Right lobe of liver (tissue), 6 donors: ENCODE measurements at places on chromosomes 7 and 10. TPM values are rescaled to one million over a fixed set of nuclear protein-coding genes. Genes with fewer than 3 reads are reported as not detected.
A peak's percentile ranks its signal among the peaks of the same experiment; 100 is the strongest.

GRCh38 chr10:132522521-132523411 is 14.8 kb upstream of the INPP5A start:
- H3K4me3 ChIP-seq, result no peak overlapping the region
- no peaks in the 10 kb centered on the region for H3K36me3 ChIP-seq
- H3K27me3 ChIP-seq, result no peaks in the 10 kb centered on the region
- peak; percentile 37 for DNase-seq
- no peak overlapping the region for H3K27ac ChIP-seq

The OR2A12 gene
- total RNA-seq, result not detected

- no peaks in the 10 kb centered on the region for H3K27me3 ChIP-seq
- DNase-seq, result no peak
- H3K36me3 ChIP-seq, result no peaks in the 10 kb centered on the region
- H3K4me1 ChIP-seq, result no peaks in the 10 kb centered on the region
- no peak overlapping the region for H3K4me3 ChIP-seq
- H3K27ac ChIP-seq, result no peak overlapping the region
These were observed 107.0 kb downstream of the PLXNA4 start for GRCh38 chr7:132469264-132469663.

- no peak overlapping the region for H3K4me3 ChIP-seq
- DNase-seq, result no peak
- no peaks in the 10 kb centered on the region for H3K4me1 ChIP-seq
- no peaks in the 10 kb centered on the region for H3K27me3 ChIP-seq
These were observed 42.0 kb downstream of the SP4 start for GRCh38 chr7:21469894-21470293.

DNA sequence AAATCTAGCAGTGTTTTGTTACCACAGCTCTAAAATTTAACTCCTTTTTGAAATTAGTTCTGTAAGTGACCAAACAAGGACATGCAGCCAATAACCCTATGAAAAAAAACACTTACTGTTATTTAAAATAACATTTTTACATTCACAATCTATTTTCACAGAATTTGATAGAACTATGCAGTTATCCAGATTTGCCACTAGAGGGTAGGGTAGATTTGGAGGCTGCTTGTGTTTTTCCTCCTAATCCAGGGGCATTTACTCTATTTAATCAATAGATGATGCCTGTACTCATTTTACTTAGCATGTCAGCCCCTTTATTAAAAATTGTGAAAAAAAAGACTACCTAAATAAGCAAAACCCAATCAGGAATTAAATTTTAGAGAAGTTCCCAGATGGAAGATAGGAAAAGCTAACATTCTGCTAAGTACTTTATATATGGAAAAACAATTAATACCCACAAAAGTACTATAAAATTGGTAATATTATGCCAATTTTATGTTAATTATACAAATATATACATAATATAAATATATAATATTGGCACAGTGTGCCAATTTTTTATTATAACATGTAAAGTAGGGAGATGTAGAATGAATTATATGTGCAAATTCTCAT is 18.1 kb upstream of the LIPK start:
- H3K36me3 ChIP-seq, result no peaks in the 10 kb centered on the region
- no peak overlapping the region for H3K27ac ChIP-seq
- H3K27me3 ChIP-seq, result no peaks in the 10 kb centered on the region
- no peak for DNase-seq
- H3K4me3 ChIP-seq, result no peak overlapping the region

GRCh38 chr10:14527134-14527844 is 196.6 kb upstream of the FRMD4A start:
- no peak for DNase-seq
- peaks cover 26% of the 10 kb centered on the region for H3K36me3 ChIP-seq
- H3K4me1 ChIP-seq, result no peaks in the 10 kb centered on the region
- no peaks in the 10 kb centered on the region for H3K27me3 ChIP-seq
- H3K27ac ChIP-seq, result no peak overlapping the region

The ATRNL1 gene
- 5.3 TPM for total RNA-seq

GRCh38 chr7:157143788-157144187 is 5.1 kb downstream of the UBE3C start:
- no peaks in the 10 kb centered on the region for H3K27me3 ChIP-seq
- no peak overlapping the region for H3K4me3 ChIP-seq
- DNase-seq, result no peak
- H3K4me1 ChIP-seq, result peaks cover 12% of the 10 kb centered on the region
- no peaks in the 10 kb centered on the region for H3K36me3 ChIP-seq

GRCh38 chr7:51069411-51070083 is 247.1 kb downstream of the COBL start:
- no peaks in the 10 kb centered on the region for H3K27me3 ChIP-seq
- H3K36me3 ChIP-seq, result no peaks in the 10 kb centered on the region
- no peak overlapping the region for H3K4me3 ChIP-seq

The RSPH10B gene
- total RNA-seq, result not detected

The SPDYE11 gene
- total RNA-seq, result not detected

DNA sequence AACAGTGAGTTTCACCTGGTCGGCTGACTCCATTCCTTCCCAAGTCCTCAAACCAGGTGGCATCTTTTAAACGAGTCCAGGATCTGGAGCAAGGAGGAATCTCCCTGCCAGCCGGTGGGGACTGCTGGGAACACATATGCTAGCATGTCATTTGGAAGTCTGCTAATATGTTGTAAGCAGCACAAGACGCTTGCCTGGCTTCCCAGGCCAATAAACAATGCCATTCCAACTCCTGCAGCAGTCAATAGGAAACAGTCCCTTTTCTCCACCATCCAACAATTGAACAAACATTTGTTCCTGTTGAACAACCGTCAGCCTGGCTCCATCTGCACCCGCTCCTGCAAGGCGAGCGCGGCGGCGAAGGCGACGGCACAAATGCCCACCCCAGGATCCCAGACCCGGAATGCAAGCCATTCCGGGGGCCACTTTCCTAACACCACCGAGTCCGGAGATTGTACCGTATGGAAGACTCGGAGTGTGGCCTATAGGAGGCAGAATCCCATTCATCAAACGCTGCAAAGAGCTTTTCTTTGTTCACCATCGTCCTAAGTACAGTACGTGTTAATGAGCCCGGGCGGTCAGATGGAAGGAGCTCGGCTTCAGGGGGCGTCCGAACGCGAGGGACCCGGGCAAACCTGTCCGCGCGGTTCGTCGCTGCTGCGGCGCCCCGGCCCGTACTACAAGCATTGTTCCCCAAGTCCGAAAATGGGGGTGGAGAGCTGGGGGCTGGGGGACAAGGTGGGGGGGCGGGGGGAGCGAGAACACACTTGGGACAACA is 1.6 kb downstream of the FAM53B start:
- no peak for DNase-seq
- peaks cover 16% of the 10 kb centered on the region for H3K4me1 ChIP-seq
- H3K4me3 ChIP-seq, result peak overlapping the region; percentile 64
- no peaks in the 10 kb centered on the region for H3K36me3 ChIP-seq
- peak overlapping the region; percentile 8 for H3K27ac ChIP-seq

The MNX1 gene
- not detected for total RNA-seq

The SORCS3 gene
- not detected for total RNA-seq

The C10orf105 gene
- total RNA-seq, result not detected

The HOXA2 gene
- 0.16 TPM for total RNA-seq

DNA sequence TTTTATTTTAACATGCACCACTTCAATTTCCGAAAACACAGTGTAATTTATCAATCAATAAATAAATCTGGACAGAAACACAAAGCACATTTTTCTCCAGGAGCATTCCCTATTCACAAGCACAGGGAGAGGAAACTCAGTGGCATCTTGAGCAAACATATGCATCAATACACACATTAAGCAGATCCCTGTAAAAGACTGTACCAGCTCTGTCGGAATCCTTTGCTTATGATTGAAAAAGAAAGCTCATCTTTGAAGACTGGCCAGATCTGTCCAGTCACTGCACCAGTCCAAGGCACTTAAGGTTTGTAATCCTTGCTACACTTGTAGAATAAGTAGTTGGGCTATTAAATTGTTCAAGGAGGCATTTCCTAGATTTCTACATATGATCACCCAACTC is 343.9 kb downstream of the BMPER start:
- no peak overlapping the region for H3K27ac ChIP-seq
- no peaks in the 10 kb centered on the region for H3K4me1 ChIP-seq
- DNase-seq, result no peak
- no peak overlapping the region for H3K4me3 ChIP-seq

The PROSER2 gene
- total RNA-seq, result 26.4 TPM
